Stimulated activated CD8-positive, alpha-beta memory T cell treated with anti-CD3 and anti-CD28 coated beads, Interleukin-7, amount 100 ng/mL, for 1 hour (primary cell): ENCODE measurements at places on chromosomes 4 and X.

- DNase-seq: no peak
Measured at GRCh38 chr4:128917781-128918180, 108.3 kb downstream of the JADE1 start.

- DNase-seq: no peak
Measured at GRCh38 chr4:122221322-122221721, 69.2 kb downstream of the BLTP1 start.

- DNase-seq: no peak
Measured at GRCh38 chr4:2792396-2792710, 532 bp upstream of the SH3BP2 start.

GRCh38 chr4:15964159-15964558 lies 1.2 kb upstream of the FGFBP2 start:
- no peak for DNase-seq

- DNase-seq: no peak
Measured at GRCh38 chr4:181908168-181908567, 335.0 kb upstream of the TENM3 start.

DNA sequence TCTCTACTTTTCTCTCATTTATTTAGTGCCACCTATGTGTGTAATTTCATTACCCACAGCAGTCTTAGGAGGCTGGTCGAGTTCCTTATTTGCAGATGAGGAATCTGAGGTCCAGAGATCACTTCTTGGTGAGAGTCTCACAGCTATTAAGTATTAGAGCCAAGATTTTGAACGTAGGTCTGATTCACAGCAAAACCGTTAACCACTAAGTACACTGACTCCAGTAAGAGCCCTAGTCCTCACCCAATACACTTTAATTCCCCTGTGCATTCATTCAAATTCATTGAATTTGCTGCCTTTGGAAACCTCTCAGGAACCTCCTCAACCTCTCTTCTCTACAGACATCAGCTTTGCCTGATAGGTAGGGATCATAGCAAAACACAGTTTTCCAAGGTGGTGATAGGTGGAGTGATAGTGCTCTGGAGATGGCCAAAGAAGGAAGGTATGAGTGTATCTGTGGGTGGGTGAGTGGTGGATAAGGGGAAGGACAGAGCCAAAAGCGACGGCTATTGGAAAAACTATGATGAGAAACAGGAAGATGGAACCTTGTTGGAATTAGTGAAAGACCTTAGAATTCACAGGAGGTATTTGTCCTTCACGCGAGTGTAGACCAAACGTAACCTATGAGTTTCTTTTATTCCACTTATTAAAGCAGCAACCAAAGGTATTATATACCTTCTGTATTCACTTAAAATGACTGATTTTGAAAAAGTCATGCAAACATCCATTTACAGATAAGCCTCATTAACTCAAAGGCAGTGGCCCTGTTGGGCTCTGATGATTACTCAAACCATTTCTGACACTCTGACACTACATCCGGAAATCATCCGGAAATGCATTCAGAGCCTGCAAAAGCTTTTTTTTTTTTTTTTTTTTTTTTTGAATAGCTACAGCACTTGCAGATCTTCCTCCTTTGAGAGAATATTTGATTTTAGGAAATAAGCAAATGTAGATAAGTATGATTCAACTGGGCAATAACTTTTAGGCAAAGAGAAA lies 6.3 kb downstream of the FMR1 start:
- DNase-seq: no peak

- no peak for DNase-seq
Measured at GRCh38 chr4:54228056-54228527, 1.0 kb upstream of the PDGFRA start.

GRCh38 chr4:107825072-107825824 lies 516 bp downstream of the SGMS2 start:
- DNase-seq: no peak

GRCh38 chrX:13605611-13606010 lies 36.2 kb downstream of the EGFL6 start:
- DNase-seq: no peak

- DNase-seq: no peak
Measured at GRCh38 chrX:69503782-69504625, at the start of gene NALF2. NALF2 (plus strand) TSS chrX:69504326; CDS start chrX:69505283, 957 bp downstream.

- no peak for DNase-seq
Measured at GRCh38 chrX:107674480-107675364, 46.4 kb downstream of the PRPS1 start.

GRCh38 chr4:53551958-53552357 lies 39.3 kb downstream of the LNX1 start:
- no peak for DNase-seq

DNA sequence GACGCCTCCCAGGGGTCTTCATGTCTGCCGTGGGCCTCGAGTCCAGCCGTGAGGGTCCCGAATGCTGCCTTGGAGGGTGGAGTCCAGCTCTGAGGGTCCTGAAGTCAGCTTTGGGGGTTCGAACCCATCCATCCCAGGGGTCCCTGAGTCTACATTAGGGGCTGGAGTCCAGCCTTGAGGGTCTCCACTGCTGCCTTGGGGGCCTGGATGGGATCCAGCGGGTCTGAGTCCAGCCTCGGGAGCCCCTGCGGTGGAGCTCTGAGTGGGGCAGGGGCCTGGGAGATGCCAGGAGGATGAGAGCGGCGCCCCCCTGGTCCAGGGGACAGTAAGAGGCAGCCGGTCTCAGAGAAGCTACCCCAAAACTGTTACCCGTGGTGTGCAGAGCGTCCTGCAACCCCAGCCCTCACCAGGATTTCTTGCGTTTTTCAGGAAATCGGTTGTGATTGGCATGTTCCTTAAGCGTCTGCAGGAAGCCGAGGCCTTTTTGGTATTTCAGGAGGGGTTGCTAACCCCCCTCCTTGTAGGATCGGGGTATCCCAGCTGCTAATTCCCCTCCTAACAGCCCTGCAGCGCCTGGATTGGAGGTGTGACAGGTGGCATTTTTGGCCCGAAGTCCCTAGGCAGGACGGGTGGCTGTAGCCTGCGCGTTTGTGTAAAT lies 1.7 kb upstream of the GTPBP6 start:
- no peak for DNase-seq

GRCh38 chrX:131816551-131817136 lies 206.5 kb upstream of the STK26 start:
- no peak for DNase-seq

GRCh38 chrX:16946971-16947562 lies 609 bp downstream of the REPS2 start:
- DNase-seq: no peak

GRCh38 chr4:69831646-69832325 lies 28.2 kb downstream of the SULT1E1 start:
- DNase-seq: no peak

DNA sequence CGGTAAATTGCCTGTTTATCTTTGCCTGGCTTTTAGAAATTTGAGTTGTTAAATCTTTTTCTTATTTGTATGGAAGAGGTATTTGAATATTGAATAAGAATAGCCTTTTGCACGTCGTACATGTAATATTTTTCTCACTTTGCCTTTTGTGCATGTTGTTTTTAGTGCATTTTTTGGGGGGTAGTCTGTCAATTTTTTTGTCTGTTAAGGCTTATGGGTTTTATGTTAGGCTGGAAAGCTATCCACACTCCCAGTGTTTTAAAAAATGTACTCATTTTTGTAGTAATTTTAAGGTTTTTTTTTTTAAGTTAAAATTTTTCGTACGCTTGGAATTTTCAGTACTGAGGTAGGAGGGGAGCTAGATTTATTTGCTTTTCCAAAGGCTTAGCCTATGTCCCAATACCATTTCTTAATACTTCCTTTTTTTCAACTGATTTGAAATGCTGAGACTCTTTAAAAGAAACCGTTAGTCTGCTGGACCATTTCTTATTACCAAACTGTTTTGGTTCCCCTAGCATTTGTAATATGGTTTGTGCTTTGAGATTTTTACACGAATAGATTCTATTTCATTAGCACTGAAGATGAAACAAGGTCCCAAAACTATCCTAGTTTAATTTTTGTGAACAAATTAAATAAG lies 1.3 kb downstream of the HERC5 start:
- DNase-seq: no peak

DNA sequence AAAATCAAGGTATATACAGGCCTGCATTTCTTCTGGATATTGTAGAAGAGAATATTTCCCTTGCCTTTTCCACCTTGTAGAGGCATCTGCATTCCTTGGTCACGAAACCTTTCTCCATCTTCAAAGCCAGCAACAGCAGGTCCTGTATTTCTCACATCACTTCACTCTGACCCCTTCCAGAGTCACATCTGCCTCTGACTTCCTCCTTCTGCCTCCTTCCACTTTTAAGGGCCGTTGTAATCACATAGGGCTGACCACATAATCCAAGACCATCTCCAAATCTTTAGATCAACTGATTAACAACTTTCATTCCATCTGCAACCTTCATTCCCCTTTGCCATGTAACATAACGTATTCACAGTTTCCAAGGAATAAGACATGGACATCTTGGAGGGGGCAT lies 38.3 kb upstream of the NDP start:
- DNase-seq: no peak

GRCh38 chrX:154486396-154487207 lies at the start of gene UBL4A:
UBL4A (minus strand) TSS chrX:154486615; CDS start chrX:154486584, 31 bp downstream.
- DNase-seq: no peak

- no peak for DNase-seq
Measured at GRCh38 chrX:138886769-138887168, 175.3 kb upstream of the FGF13 start.

- DNase-seq: no peak
Measured at GRCh38 chr4:95388911-95389310, 159.9 kb downstream of the UNC5C start.

GRCh38 chr4:128524311-128524710 lies 236.7 kb upstream of the PGRMC2 start:
- DNase-seq: no peak
